ENCODE measurements at places on chromosomes 13 and 19.
A peak's percentile ranks its signal among the peaks of the same experiment; 100 is the strongest.

- no peak for DNase-seq
Observed at GRCh38 chr19:8108560-8109445, 40.6 kb downstream of the FBN3 start.

DNA sequence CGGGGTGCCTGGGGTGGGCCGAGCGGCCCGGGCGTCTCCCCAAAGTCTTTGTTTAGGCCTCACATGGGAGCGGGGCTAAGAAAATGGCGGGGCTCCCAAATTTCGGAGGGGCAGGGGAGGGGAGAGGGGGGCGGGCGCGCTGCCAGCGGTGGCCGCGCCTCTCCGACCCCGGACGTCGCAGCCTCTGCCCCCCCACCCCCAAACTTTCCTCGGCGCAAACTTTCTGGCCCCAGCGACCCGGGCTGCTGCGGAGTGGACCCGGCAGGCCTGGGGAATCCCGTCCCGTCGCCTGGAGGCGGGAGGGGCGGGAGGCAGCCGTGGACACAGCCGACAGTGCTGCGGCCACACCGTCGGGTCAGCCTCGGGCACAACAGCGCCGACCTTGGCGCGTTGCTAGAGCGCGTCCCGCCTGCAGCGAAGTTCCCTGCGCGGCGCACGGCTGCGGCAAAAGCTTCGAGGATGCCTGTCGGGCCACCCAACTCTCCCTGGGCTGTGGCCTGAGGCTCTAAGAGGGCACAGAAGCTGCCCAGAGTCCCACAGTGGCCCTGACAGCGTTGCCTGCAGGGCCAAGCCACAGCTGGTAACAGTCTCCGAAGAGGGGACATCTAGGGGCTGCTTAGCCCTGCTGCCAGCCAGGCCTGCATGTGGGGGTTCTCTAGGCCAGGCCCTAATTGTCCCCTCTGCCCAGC lies 1.3 kb downstream of the NFIX start:
- no peak for DNase-seq

DNA sequence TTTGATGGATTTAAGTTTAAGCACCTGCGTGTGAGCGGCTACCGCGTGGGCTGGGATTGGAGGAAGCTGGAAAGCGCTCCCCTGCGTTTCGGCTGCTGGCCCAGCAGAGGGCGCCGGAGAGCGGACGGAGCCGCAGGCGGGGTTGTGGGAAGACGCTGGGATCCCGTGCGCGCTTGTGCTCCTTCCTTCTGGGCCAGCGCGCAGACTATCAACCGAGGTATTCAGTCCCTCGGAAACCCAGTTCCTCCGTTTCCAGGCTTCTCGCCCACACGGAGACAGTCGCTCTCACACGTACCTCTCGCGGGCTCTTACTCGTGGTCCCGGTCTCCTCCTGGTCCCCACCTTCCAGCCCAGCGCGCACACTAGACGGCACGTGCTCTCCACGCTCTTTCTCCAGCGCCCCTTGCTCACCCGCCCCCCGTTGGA lies 28.8 kb downstream of the EPN1 start:
- DNase-seq = peak; percentile 52

DNA sequence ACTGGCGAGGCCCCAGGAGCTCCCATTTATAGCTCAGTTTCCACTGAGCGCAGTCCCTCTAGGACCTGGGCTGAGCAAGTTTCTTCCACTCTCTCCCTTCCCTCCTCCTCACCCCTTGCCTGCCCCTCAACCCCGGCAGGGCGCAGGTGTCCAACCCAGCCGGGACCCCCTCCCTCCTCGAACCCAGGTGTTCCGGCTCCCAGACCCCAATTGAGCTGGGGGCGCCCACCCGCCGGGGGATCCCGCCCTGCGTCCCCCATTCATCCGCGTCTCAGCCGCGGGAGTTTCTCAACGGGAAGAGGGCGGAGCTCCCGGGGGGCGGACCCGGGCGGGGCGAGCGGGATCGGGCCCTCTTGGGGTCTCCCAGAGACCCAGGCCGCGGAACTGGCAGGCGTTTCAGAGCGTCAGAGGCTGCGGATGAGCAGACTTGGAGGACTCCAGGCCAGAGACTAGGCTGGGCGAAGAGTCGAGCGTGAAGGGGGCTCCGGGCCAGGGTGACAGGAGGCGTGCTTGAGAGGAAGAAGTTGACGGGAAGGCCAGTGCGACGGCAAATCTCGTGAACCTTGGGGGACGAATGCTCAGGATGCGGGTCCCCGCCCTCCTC lies at the start of gene KIRREL2:
Gene KIRREL2 (plus strand): TSS at position 366 of the 604 bp plus-strand sequence. CDS start 209 bp downstream, at position 575.
- DNase-seq = no peak

GRCh38 chr13:56706485-56706884 lies 434.2 kb upstream of the PRR20A start:
- DNase-seq = no peak

DNA sequence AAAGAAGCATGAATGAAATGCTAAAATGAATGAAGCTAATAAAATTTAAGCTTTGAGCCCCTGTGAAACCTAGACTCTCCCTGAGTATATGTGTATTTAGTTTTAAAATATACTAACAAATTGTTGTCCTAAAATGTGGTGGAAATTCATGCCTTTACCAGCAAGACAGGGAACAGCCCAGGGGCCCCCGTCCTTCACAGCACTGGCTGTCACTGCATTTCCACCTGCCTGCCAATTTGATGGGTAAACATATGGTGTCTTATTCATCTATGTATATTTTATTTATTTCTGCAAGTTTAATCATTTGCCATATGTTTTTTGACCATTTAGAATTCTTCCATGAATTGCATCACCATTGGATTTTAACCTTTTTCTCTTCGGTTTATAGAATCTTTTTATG lies 463.7 kb upstream of the NBEA start:
- DNase-seq = no peak

DNA sequence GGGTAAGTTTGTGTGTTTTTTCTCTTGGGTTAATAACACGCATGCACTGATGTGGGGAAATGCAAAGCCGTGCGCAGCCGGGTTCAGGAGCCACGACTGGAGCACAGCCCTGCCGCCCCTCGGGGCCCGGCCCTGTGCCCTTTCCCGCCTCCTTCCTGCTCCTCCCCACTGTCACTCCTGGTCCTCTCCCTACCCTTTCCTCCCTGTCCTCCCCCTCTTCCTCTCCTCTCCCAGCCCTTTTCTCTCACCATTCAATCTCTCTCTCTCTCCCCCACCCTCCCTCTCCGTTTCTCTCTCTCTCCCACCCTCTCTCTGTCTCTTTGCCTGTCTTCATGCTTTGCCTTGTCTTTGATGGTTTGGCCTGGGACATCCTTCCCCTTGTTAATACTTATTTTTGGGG lies 27.2 kb downstream of the PLEKHJ1 start:
- no peak for DNase-seq

- no peak for DNase-seq
Observed at GRCh38 chr13:94198681-94199080, 280.8 kb downstream of the DCT start.

- no peak for DNase-seq
Observed at GRCh38 chr19:898663-899062, 5.4 kb downstream of the RNU6-9 start.

GRCh38 chr13:25783601-25784024 lies 268.2 kb downstream of the SHISA2 start:
- DNase-seq = no peak

DNA sequence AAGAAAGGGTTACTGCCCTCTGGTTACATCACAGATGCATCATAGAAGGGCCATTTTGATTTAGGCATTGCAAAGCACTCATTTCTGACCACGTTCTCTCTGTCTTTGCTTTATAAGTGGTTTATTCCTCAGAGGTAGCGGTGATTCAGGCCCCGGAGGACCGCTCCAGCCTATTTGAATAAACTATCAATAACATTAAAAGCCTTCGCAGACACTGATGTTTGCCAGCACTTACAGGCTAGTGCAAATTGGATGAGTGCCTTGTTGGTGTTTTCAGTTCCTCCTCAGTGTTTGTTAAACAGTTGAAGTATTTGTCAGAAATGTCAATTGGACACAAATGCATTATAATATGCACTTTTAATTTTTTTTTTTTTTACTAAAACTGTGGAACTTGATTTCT lies 120.2 kb downstream of the RXFP2 start:
- no peak for DNase-seq

DNA sequence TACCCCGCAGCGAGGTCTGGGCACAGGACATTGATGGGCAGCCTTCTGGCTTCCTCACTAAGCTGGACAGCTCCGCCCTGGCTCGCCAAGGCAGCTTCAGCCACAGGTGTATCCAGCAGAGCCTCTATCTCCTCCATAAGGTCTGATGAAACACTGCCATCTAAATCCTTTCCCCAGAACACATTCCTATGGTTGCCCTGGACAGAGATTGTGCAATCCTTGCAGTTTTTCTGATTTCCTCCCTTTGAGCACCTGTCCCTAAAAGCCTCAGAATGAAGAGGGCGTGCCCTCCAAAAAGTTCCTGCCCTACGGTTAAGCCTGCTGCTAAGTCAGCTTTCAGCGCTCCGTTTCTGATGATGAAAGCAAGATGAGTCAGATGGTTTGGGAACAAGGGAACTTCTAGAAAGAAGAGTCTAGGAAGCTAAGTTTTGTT lies 21.0 kb downstream of the CLEC4M start:
- DNase-seq = no peak

- DNase-seq = no peak
Observed at GRCh38 chr13:99467764-99468163, 33.5 kb upstream of the TM9SF2 start.

DNA sequence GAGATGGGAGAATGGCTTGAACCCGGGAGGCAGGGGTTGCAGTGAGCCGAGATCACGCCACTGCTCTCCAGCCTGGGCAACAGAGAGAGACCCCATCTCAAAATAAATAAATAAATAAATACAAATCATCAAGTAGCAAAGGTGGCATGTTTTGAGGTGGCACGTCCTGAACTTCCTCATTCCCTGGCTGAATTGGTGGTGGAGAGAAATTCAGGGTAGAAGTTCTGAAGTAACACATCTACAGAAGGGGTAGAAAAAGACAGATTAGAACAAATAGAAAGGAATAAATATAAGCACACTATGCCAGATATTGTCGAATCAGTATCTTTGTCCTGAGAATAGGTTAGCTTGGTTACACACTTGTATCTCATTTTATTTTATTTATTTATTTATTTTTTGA lies 6.3 kb downstream of the IFI30 start:
- no peak for DNase-seq

DNA sequence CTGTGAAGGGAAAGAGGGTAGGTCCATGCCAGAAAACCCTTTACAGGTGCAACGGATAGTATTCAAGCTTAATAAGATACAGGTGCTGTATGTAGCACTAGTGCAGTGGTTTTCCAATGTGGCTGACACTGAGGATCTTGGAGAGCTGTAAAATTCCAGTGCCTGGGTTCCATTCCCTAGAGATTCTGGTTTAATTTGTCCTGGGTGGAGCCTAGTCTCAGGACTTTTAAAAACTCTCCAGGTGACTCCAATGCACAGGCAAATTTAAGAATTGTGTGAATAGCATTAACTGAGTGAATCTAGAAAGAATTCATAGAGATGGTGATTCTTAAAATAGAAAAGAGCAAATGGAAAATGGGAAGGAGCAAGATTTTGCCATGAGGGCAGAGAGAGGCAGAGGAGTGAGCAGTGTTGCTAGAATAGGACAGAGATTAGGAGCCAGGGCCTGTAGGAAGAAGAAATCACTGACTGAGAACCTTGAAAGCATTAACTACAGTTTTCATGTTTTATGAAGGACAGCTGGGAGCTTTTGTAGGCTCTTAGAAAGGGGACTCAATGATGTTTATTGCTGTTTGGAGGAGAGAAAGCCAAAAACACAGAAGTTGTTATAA lies 261.8 kb downstream of the DLEU7 start:
- no peak for DNase-seq

- DNase-seq = no peak
Observed at GRCh38 chr19:5832527-5833216, 6.8 kb downstream of the FUT6 start.

GRCh38 chr13:67004511-67004910 lies 225.6 kb downstream of the PCDH9 start:
- no peak for DNase-seq

DNA sequence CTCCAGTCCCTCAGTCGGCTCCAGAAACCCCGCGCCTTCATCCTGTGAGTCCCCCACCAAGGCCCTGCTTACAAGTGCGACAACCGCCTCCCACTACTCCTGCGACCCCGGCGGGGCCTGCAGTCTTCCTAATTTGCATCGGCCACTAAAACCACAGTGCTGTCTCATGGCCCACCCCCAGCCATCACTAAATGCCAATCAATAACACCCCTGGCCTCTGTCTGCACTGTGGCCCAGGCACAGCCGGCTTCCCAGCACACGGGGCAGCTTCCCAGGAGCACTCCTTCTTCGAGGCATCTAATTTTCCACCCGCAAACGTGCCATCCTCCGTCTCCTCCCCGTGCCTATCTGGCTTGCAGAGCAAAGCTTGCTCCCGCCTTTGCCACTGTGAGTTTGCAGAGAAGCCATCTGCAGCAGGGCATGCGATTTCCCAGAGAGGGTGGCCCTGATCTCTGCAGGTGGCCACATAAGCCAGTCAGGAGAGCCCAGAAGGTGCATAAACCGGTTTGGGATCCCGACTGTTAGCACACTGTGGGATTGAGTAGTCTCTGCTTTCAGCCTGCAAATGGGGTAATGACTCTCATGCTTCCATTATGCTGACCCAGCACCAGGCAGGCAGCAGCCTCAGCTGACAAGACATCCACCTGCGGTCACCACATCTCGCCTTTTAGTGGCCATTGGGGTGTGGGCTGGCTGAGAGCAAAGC lies 34.0 kb upstream of the USE1 start:
- no peak for DNase-seq

GRCh38 chr19:44890366-44891015 lies 563 bp upstream of the TOMM40 start:
- DNase-seq = no peak

DNA sequence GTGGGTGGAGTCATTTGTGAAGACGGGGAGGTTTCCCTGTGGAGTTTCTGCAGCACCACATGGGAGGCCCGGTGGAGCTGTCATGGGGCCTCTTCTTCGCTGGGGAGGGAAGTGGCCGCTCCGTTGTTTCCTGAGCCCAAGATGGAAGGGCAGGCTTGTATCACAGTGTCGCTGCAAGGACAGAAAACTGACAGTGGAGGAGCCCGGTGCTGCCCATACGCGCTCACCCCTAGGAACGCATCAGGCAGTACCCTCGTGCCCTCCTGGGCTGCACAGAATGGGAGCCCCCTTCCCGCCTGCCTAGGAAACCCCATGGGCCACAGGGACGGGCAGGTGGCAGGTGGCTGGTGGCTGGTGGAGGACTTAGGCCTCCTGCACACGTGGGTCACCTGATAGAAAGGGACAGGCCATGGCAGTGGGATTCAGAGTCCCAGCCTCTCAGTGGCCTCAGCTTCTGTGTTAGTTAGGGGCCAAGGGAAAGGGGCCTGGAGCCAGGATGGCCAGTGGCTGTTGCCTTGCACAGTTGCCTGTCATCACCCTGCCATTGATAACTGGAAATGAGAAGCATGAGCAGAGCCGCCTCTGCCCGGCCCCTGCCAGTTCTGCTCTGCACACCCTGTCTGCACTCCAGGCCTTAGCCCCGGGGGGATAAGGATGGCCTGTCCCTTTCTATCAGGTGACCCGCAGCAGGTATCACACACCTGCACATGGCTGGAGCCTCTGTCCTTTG lies 7.6 kb downstream of the COL4A2 start:
- DNase-seq = no peak

- DNase-seq = no peak
Observed at GRCh38 chr19:38559428-38560401, 58.0 kb downstream of the MAP4K1 start.

GRCh38 chr19:53545271-53546065 lies 7.5 kb downstream of the ZNF331 start:
- DNase-seq = no peak

Measured in stimulated activated CD4-positive, alpha-beta T cell treated with anti-CD3 and anti-CD28 coated beads, Interleukin-15, amount 100 ng/mL, for 48 hours (primary cell).